ENCODE measurements at places on chromosomes 5 and 9.

- no peak for DNase-seq
Observed at GRCh38 chr5:141761-142160, 49.5 kb upstream of the LRRC14B start.

DNA sequence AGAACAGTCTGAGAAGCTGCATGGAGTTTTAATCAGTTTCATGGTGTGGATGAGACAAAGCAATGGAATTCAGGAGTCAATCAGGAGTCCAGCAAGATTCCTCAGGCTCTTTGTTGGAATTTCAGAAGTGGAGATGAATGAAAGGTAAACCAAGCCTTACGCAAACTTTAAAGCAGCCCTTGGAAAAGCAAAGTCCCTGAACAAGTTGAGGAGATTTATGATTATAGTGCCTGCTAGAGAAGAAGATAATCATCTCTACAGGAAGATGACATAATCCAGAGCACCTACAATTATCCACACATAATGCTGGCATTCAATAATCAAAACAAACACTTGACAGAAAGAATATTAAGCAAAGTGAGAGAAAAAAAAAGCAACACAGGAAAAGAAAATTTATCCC is 1380.1 kb upstream of the NUDT12 start:
- no peak for DNase-seq

GRCh38 chr5:41214182-41214581 is 850 bp upstream of the C6 start:
- no peak for DNase-seq

DNA sequence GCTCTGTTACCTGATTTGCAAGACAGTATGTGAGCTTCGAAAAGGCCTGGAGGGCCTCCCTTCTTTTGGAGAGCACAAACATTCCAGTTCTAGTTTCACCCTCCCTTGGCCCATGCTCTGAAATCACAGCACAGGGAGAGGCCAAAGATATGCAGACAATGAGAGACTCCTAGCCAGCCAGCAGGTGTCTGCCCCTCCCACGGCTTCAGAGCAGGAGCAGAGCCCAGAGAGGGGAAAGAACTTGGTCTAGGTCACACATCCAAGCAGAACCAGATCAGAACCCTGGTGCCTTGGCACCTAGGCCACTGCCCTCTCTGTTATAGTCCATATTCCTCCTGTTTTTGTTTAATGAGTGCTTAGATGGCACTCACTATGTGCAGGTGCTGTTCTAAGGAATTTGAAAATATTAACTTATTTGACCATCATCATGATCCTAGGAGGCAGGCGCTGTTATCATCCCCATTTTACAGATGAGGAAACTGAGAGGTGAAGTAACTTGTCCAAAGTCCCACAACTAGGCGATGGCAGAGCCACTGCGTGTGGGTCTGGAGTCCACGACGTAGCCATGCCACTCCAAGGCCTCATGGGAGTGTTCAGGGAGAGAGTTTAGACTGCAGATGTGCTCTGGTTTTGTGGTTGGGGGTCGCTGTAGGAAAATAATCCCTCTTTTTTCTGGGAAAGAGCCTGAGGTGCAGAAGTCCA is 27.2 kb downstream of the TMOD1 start:
- DNase-seq, result no peak

- DNase-seq, result peak; percentile 71
Observed at GRCh38 chr9:16341177-16341576, 529.3 kb downstream of the BNC2 start.

DNA sequence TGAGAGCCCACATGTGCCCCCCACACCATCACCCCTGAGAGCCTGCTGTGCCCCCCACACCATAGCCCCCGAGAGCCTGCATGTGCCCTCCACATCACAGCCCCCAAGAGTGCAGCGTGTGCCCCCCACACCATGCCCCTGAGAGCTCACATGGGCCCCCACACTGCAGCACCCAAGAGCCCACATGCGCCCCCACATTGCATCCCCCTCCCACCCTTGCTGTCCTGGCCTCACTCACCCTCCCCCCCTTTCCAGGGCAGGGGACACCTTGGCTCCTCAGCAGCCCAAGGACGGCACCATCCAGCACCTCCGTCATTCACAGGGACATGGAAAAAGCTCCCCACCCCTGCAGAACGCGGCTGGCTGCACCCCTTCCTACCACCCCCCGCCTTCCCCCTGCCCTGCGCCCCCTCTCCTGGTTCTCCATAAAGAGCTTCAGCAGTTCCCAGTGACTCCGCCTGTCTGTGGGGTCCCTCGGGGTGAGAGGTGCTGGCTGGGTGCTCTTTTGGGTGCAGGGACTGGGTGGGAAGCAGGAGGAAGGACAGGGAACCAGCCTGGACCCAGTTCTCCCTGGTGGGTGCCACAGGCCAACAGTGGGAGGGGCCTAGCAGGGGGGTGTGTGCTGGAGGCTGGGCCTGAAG is 5.0 kb downstream of the LCN1 start:
- DNase-seq, result no peak

DNA sequence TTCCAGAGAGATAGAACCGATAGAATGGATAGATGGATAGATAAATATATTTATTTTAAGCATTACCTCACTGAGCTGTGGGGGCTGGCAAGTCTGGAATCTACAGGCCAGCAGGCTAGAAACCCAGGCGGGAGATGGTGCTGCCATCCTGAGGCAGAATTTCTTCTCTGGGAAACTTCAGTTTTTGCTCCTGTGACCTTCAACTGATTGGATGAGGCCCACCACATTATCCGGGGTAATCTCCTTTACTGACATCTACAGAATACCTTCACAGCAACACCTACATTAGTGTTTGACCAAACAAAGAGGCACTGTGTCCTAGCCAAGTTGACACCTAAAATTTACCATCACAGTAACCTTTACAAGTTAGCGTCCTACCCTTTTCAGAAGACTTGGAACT is 29.2 kb upstream of the TENT4A start:
- DNase-seq, result no peak

GRCh38 chr9:134177624-134178393 is 13.4 kb upstream of the RNU6ATAC start:
- DNase-seq, result no peak

DNA sequence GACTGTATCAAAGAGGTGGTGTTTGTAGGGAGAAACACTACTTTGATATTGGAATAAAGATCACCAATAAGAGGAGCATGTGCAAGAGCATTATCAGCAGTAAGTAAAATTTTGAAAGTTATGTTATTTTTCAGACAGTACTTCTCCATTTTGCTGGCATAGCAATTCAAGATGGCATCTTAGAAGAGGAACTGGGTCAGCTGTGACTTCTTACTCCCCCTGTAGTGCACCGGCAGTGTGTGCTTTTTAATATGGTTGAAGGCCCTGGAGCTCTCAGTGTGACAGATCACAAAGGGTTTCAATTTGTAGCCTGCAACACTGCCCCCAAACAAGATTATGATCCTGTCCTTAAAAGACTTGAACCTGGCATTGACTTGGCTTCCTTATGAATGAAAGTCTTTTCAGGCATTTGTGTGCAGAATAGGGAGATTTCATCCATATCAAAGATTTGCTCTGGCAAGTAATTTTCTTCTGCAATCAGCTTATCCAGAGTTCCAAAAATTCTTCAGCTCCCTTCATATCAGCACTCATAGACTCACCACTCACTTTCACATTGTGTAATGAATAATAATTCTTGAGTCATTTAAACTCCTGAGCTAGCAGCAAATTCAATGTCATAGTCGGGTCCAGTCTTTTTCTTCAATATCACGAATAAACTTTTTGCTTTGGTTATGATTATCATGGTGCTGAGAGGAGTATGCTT is 105.7 kb upstream of the MAMDC2 start:
- no peak for DNase-seq

GRCh38 chr9:107984956-107985355 is 495.4 kb upstream of the KLF4 start:
- no peak for DNase-seq

GRCh38 chr9:34179213-34180136 is 632 bp downstream of the UBAP1 start:
- DNase-seq, result peak; percentile 79

DNA sequence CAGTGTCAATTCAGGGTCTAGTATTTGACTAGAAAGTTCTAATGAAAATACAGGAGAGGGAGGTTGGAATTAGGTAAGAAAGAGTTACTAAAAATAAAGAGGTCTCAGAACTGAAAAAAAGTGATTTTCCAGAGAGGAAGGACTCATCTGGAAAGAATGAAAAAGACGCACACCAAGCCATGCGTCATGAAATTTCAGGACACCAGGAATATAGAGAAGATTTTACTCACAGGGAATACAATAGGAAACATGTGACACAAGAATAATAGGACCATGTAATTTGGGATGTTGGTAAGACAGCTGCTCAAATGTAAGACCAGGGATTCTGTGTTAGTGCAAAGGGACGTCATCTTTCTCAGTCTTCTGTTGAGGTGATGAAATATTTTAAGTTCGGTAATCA is 224.7 kb downstream of the GDNF start:
- DNase-seq, result peak; percentile 93

DNA sequence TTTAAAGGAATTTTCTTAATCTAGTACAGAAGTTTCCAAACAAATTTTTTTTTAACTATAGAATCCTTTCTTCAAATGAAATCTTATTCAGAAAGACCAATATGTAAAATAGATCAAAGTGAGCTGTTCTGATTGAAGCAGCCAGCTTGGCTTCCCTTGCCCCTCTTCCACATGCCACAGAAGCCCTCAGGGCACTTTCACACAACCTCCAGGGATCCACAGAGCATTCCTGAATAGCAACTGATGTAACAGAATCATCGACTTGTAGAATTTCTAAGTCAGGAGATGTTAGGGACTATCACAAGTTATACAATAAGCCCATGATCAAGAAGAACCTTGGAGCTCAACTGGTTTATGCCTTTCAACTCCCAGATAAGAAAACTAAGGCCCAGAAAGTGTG is 427.8 kb upstream of the C9orf72 start:
- DNase-seq, result no peak

- DNase-seq, result peak; percentile 9
Observed at GRCh38 chr5:113119246-113119924, 142.8 kb downstream of the DCP2 start.

- DNase-seq, result no peak
Observed at GRCh38 chr9:17839776-17840175, 260.9 kb downstream of the SH3GL2 start.

Data from AG10803 (cell line).